Stimulated activated CD8-positive, alpha-beta memory T cell treated with anti-CD3 and anti-CD28 coated beads, Interleukin-7, amount 100 ng/mL, for 24 hours (primary cell): ENCODE measurements at places on chromosomes 2 and 18.

GRCh38 chr2:26039603-26040323 lies 5.9 kb downstream of the RAB10 start:
- no peak for DNase-seq

DNA sequence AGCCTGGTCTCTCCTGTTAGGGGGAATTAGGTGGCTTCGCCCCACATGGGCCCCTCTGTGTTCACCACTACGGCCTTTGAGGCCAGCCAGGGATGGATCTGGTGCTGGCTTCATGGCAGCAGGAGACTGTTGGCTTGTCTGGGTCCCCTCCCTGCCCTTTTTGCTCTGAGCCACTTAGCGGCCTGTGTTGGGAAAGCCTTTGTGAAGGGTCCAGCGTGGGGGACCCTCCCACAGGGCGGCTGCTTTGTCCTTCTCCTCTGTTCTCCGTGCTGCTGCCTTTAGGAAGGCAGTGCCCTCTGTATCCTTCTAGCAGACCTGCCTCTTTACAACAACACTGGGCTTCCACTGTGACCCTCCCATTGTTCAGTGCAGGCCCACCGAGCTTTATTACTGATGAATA lies 118.4 kb downstream of the TSN start:
- no peak for DNase-seq

DNA sequence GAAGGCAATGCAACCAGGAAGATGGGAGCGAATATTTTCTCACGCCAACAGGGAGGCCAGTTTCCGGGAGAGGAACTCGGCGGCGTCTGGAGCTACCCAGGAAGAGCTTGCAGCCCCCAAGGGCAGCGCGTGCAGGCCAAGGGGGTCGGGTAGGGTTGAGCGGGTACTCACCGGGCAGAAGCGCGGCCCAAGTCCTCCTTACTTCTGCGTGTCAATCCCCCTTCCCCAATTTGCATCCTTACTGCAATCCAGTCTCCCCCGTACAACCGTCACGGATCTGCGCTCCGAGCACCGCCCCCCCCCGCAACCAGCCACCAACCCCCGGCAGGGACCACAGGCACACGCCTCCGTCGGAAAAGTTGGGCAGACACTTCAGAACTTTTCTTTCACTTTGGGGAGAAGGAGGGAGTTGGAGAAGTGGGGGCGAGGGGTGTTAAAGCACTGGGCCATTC lies 1.3 kb downstream of the ATP8B1 start:
- no peak for DNase-seq

DNA sequence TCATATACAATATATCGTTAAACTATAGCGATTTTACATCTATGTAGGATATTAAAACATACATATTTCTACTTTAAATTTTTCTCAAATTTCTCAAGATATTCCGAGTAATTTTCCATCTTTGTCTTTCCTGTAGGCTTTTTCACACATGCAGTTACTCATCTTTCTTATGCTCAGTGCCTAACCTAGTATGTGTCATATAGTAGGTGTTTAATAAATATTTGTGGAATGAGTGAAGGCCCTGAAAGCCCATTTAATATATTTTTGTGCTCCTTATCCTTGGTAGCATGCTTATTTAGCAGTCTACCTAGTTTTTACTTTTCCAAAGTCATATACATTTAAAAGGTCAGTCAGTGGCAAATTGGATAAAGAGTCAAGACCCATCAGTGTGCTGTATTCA lies 67.3 kb downstream of the ITGB6 start:
- DNase-seq = no peak

DNA sequence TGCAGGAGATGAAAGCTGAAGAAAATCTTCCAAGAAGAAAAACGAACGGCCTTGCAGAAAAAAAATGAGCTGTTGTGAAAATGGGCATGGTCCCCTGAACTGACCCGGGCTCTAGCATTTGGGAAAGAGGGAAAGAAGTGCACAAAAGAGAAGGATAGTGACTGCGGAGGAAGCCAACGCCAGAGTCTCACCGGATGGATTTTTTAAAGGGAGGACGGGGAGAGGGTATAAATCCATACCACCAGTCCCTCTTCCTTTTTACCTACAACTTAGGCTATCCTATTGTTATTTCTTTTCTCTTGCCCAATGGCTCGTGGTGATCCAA lies 601 bp downstream of the WDR35 start:
- no peak for DNase-seq

DNA sequence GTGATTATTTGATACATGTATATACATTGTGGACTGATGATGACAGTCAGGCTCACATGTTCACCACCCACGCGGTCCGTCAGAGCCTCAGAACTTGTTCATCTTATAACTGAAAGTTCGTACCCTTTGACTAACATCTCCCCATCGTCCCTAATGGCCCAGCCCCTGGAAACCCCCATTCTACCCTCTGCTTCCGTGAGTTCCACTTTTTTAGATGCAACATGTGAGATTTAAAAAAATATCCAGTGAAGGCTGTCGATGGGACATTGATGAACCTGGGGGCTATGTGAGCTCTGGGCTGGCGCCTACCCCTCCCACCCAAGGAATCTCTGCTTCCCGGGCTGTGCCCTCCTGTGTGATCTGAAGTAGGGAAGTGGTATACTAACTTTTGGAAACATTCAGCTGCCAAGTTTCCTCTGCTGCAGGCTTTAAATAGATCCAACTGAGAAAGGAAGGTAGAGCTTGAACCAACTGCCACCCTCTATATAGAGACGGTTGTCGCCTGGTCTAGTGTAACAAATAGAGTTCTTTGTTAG lies 163.8 kb downstream of the FAM210A start:
- peak; percentile 79 for DNase-seq

DNA sequence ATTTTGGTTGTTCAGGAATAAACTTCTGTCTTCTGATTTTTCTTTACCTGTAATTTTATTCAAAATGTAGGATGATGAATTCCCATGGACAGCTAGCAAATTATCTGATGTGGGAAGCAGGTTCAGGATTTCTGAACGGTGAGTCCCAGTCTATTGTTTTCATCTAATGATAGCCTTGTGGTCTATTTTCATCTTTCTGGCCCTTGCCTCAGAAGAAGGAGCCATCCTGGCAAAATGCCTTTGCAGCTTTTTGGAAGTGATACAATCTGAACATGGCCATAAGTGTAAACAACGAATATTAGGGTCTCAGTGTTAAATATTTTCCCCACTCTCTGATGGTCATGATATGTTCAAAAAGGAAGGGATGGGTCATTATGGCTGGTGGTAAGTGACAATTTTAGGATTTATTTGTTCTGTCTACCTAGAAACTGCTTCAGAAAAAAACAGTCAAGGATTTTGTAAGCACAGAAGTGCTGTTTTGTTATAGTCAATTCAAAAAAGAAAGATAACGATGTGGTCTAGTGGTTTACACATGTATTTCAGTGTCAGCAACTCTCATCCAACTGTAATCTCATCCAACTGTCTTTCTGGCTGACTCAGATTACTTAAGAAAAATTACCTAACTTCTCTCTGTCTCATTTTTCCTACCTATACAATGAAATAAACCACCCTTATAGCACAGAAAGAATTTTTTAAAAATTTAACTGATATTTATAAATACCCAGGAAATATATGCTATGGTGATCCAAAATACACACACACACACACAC lies 272.6 kb upstream of the ERBB4 start:
- no peak for DNase-seq

- no peak for DNase-seq
Observed at GRCh38 chr2:36589230-36589630, 8.7 kb downstream of the FEZ2 start.

- DNase-seq = no peak
Observed at GRCh38 chr2:12066116-12066515, 319.7 kb downstream of the LPIN1 start.

DNA sequence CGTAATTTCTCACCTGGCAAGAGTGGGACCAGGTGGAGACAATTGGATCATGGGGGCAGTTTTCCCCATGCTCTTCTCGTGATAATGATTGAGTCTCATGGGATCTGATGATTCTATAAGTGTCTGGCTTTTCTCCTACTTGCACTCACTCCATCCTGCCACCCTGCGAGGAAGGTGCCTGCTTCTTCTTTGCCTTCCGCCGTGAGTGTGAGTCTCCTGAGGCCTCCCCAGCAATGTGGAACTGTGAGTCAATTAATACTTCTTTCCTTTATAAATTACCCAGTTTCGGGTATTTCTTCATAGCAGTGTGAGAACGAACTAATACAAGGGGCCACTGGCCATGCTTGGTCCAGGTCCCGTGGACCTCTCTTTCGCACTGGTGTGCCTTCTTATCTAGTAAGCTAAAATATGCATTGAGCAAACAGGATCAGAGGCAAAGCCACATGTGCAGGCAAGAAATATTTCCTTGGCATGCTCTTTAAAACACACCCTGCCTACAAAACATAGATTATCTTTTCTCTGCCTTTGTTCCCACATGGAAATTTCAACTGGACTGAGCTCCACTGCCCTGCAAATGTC lies 821.1 kb downstream of the TRIB2 start:
- DNase-seq = no peak

- DNase-seq = no peak
Observed at GRCh38 chr2:169715379-169716237, 18.0 kb upstream of the KLHL23 start.

GRCh38 chr2:235106874-235107639 lies 155.2 kb downstream of the SH3BP4 start:
- no peak for DNase-seq

GRCh38 chr2:104215269-104216161 lies 638.4 kb upstream of the POU3F3 start:
- DNase-seq = no peak

GRCh38 chr18:23618862-23619387 lies 32.6 kb upstream of the NPC1 start:
- no peak for DNase-seq

DNA sequence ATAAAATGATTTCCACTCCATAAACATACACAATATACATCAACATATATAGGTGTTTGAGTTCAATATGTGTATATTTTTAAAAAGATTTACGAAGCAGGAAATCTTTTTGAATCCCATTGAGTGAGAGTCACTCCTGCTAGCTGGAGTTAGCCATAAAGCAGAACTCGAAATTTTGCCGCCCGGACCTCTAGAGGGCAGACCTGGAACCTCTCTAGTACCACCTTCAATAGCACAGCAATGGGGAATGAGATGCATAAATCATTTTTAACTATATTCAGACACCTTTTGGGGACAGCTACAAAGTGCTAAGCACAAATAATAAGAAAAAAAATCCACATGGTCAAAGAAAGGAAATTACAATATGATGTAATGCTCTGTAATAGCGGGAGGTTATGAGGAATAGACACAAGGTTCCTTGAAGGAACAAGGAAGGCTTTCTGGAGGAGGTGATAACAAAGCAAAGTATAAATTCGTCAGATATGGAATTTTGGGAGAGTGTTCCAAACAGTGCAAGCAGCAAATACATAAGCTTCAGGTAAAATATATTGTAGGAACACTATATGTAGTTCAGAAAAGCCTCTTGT lies 533.4 kb downstream of the ERBB4 start:
- no peak for DNase-seq

DNA sequence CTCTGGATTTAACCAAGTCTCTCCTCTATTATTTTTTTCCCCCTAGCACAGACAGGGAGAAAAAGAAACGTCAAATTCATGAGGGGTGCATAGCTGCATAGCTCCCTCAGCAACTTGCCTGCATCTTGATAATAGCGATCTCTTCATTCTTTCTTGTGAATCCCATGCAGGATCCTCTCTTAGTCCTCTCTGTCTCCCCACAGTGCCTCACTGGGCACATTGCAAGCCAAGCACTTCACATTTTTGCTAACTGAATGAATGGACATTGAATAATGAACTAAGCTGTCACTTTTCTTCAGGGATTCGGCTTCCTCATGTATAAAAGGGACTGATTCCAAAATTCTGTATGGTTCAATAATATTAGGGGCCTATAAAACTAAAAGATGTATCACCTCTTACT lies 2.9 kb upstream of the EPB41L3 start:
- DNase-seq = no peak

- no peak for DNase-seq
Observed at GRCh38 chr2:86087936-86088850, 17.5 kb downstream of the POLR1A start.

DNA sequence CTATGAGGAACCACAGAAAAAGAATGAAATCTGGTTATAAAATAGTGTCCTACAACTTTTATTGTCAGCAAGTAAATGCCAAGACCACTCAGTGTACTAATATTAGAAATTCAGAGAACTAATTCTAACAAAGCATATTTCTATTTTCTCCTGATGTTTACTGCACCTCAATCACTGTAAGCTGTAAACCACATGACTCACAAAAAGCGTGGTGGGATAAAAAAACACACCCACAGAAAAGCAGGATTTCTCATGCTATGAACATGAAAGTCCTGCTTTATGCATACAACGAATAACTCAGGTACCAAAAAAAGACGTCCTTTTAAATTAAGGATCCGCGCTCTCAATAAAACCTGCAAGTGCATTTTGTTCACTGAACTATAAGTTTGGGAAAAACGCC lies 797 bp downstream of the TXNL4A start:
- DNase-seq = no peak

DNA sequence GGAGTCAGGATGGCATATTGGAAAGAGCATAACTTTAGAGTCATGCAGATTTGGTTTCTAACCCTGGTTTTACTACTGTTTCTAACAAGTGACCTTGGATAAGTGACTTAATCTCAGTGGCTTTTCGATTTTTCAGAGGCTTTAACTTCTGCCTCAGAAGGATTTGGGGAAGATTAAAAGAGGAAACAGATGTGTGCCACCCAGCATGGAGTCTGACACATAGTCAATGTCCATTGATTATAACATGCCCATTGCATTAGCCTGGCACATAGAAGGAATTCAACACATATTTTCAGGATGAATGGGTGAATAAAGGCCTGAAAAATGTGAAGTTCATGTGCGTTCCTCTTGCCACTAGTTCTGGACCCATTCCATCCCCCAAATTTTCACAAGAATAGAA lies 438.2 kb downstream of the EPHA4 start:
- DNase-seq = no peak

GRCh38 chr2:126686286-126686685 lies 30.3 kb downstream of the GYPC start:
- no peak for DNase-seq

DNA sequence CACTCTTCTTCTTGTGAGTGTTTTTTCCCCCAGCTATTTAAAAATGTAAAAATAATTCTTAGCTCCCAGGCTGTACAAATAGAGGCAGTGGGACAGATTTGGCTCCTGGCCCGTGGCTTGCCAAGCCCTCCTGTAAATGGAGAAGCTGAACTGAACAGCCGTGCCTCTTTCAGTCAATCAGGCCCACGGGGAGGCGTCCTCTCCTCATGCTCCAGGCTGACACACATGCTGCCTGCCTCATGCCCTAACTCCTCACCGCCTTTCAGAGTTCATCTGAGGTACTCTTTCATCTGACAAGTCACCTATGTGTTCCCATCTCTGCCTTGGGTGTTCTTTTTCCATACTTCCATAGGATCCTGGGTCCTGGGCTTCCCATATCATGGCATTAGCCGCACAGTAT lies 58.9 kb downstream of the BMP10 start:
- DNase-seq = no peak
